ENCODE measurements at places on chromosomes 11 and 22.

GRCh38 chr22:27075028-27075678 lies 417.8 kb downstream of the MIAT start:
- no peak for DNase-seq

DNA sequence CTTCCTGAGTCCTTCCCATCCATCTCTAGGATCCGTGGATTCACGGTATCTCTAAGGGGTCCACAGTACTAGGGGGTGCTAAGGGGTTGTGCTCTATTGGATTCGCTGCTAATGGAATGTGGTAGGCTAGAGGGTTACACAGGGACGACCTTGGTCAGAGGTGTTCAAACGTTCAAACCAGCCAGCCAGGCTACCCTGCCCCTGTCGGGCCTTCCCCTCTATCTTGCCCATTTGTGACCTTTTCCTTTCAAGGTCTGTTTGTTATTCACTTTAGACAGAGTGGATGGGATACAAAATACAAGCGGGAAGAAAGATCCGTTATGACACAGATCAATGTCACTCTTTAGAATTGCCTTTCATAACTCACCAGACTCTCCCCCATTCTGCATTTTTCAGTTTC lies 205.8 kb upstream of the TBCEL start:
- no peak for DNase-seq

DNA sequence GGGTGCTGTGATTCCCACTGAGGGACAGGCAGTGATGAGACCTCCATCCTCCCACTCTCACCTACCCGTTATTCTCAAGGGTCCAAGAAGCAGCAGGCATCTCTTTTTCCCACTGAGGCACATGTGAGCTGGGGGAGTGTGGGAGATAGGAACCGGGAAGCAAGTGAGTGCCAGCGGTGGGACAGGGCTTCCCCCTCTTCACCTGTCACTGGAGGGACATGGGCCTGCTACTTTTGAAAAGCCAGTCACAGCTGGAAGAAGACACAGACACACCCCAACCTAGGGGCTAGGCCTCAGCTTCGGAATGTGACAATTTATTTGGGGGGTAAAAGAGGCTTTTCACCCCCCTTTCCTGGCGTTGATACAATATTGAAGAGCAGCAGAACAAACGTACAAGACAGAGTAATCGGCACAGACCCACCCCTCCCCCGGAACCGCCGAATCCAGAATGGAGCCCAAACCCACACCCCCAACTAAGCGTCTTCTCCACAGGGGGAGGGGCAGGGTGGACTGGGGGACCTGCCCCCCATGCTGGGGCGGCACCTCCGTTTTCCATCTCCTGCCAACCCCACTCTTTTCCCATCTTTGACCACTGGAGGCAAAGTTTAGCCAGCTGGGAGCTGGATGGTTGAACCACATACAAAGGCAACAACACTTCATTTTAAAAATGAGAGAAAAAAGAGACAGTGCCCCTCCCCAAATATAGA lies 10.7 kb downstream of the CBX6 start:
- no peak for DNase-seq

DNA sequence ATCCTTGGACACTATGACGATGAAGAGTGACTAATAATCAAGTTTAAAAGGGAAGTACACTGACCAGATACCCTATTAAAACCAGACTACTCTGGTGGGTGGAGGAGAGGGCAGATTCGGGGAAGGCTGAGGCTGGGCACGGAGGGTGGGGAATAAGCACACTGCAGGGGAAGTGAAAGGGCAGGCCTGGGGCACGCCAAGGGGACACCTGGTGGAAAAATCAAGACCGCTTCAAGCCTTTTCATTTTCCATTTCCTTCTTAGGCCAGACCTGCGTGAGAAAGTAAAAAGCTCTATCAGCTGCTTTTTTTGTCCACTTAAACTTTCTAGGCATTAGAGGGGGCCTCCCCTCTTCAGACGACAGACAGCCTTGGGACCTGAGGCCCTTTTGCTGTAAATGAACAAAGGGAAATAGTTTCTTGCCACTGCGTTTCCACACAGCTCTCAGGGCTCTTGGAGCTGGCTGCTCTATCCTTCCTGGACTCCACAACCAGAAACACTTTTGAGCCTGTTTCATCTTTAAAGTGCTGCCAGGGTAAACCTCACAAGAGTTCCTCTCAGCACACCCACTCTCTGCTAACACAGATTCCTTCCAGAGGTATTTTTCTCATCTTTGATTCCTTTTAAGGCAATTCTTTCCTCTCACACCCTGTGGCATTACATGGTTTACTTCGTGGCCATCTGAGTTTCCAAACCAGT lies 25.0 kb upstream of the SERPIND1 start:
- DNase-seq = no peak

DNA sequence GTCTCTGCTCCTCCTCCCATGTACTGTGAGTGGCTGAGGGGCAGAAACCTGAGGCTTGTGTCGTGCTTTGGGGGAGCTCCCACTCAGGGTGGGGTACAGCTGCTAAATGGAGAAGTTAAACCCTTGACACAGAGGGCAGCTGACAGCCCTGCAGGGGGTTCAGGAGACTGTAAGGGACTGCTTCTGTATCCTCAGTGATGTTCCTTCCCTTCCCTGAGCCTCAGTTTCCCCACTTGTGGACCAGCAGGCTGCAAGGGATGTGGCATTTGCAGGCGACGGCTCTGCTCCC lies 15.6 kb downstream of the SYNGR1 start:
- no peak for DNase-seq

DNA sequence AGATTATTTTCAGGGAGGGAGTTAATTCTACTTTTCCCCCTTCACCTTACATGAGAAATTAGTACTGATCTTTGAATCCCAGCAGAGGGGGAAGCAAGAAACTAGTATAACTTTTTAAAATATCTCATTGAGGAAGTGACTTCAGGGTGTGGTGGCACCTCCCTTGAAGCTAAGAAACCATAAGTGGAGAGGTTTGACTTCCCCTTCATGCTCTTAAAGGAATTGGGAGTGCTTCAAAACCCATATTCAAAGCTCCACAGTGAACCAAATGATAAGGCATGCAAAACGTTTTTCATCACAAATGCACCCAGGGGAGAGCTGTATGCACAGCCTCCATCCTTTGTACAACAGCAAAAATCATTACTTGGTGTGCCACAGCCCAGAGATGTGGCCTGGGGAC lies 540 bp downstream of the MS4A14 start:
- no peak for DNase-seq

DNA sequence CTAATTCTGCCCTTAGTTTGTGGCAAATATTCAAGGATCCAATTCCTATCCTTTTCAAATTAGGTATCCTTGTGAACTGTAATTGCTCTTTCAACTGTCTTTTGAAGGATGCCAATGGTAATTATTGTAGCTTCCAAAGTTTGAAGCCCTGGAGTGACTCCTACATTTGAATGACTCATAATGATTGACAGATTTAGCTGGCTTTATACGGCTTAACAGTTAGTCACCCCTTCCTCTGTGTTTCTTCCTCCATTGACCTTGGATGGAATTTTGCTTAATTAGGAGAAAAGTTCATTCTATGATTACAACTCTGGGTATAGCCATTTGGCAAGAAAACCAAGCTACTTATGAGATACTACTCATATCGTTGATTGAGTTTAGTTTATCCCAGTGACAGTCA lies 639.3 kb upstream of the KIRREL3 start:
- no peak for DNase-seq

Measured in stimulated activated CD4-positive, alpha-beta T cell treated with anti-CD3 and anti-CD28 coated beads, Interleukin-1b, Interleukin-23, amount 100 ng/mL, for 4 hours (primary cell).